ENCODE measurements at places on chromosomes 2 and 18.

- no peak for DNase-seq
Observed at GRCh38 chr2:196370381-196370780, 199.0 kb upstream of the STK17B start.

- no peak for DNase-seq
Observed at GRCh38 chr18:70004696-70005095, 57.0 kb upstream of the CD226 start.

- no peak for DNase-seq
Observed at GRCh38 chr2:29175338-29175737, 60.1 kb downstream of the CLIP4 start.

- no peak for DNase-seq
Observed at GRCh38 chr2:71829008-71829407, 318.7 kb downstream of the CYP26B1 start.

GRCh38 chr2:113085542-113085941, 17.8 kb downstream of the IL1F10 start:
- DNase-seq, result no peak

GRCh38 chr2:12300019-12300602, 416.6 kb upstream of the TRIB2 start:
- DNase-seq, result no peak

GRCh38 chr2:23121968-23122648, 262.9 kb upstream of the KLHL29 start:
- DNase-seq, result no peak

DNA sequence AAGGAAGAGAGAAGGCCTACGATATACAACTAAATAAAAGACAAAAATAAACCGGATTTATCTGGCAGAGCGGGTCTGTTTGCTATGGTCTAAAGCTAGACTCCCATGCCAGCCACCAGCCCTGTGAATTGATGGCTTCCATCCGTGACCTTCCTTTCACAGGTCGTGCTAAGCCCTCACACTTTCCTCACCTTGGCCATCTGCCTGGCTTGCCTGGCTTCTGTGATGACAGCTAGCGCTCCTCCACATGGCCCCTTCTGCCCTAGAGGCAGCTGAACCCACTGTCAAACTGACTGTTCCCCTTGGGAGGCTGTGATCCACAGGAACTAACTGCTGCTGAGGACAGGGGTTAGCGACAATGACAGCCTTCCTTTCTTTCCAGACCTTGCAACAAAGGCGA, 32.5 kb downstream of the GAREM1 start:
- DNase-seq, result no peak

DNA sequence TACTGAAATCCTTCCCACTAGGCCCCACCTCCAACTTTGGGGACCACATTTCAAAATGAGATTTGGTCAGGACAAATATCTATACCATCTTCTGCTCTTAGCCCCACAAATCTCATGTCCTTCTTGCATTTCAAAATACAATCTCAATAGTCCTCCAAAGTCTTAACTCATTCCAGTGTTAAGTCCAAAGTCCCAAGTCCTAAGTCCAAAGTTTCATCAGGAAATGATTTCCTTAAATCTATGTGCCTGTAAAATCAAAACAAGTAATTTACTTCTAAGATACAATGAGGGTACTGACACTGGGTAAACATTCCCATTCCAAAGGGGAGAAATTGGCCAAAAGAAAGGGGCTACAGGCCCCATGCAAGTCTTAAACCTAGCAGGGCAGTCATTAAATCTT, 40.5 kb upstream of the TNP1 start:
- no peak for DNase-seq

GRCh38 chr18:36811955-36812354, 16.8 kb downstream of the TPGS2 start:
- DNase-seq, result no peak

- DNase-seq, result no peak
Observed at GRCh38 chr18:70663141-70663540, 374.3 kb downstream of the SOCS6 start.

DNA sequence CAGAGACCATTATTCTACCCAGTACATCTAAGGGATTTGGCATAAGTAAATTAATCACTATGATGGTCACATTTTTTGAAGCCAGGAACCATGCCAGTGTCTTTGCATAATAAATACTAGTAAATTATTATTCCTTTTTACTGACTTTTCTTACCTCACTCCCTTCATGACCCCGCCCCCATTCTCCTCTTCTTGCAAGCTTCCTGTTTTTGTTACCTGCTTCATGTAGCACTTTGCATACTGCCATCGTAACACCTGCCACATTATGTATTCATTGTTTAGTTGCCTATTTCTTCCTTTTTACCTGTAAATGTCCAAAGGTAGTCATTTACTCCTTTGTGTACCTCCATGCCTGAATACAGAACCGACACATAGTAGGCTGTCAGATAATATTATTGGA, 309.5 kb downstream of the KIAA1328 start:
- no peak for DNase-seq

DNA sequence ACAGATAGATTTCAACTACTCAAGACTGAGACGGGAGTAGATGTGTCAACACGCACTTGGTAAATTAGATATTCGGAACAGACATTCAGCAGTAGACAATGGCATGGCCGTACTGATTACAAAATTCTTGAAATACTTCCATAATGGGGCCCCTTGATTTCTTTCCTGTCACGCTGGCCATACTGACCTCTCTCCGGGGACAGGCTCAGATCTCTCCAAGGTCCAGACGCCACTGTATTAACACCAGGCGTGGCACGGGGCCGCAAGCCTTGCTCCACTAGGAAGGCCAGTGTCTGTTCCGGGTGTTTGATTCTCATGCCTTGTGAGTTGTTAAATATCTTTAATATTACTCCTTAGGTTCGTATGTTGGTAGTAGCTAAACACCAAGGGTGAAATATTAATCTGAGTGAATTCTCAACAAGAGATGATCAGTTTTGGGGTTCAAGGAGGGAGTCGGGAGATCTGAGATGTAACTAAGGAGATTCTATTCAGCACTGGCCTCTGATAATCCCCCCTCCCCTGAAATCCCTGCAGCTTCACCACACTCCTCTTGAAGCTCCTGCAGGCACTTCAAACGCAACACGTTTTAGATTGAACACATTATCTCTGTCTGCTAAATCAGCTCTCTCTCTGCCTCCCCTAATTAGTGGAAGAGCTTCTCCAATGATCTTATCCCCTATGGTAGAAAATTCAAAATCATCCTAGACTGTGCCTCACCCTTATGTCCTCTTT, 2.2 kb upstream of the EHD3 start:
- no peak for DNase-seq

DNA sequence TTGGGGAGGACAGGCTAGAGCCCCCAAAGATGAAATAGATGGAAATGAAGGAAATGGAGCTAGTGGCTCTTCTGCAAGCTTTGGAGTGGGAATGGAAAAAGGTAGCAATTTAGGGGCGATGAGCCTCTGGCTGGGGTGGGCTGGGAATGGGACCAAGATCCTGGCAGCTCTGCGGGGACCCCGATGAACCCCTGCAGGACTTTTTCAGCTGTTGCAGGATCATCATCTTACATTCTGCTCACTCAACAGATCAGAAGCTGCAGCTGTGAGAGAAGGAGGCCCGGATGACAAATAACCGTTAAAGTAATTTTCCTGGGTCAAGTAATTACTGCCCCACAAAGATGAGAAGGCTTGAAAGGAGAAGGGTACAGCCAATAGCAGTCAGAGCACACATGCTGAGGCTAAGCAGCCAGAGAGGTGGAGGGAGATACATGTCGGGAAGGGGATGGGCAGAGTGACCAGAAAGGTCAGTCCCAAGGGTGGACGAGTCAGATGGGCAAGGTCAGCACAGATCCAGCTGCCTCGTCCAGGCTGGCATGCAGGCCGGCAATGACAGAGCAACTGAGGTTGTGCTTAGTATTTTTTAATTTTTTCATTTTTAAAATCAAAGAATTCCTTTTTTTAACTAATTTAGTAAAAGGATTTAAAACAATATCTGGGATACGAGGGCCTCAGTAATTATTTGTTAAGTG, 245.0 kb upstream of the RAB6C start:
- DNase-seq, result no peak

- DNase-seq, result no peak
Observed at GRCh38 chr2:215848698-215849097, 164.7 kb downstream of the MREG start.

DNA sequence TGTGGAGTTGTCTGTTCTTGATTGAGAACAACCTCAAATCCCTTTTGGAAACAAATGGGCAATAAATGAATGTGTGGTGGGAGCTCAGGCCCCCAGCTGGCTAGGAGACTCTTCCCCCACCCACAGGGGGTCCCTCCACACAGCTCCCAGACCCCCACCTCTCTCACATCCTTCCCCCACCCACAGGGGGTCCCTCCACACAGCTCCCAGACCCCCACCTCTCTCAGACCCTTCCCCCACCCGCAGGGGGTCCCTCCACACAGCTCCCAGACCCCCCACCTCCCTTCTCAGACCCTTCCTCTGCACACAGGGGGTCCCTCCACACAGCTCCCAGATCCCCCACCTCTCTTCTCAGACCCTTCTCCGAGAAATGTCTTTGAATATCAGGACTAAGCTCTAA, 79.0 kb upstream of the CTDP1 start:
- DNase-seq, result no peak

- DNase-seq, result no peak
Observed at GRCh38 chr2:35220461-35220860, 1135.1 kb upstream of the CRIM1 start.

GRCh38 chr18:49490246-49490762, 3.3 kb upstream of the C18orf32 start:
- no peak for DNase-seq

DNA sequence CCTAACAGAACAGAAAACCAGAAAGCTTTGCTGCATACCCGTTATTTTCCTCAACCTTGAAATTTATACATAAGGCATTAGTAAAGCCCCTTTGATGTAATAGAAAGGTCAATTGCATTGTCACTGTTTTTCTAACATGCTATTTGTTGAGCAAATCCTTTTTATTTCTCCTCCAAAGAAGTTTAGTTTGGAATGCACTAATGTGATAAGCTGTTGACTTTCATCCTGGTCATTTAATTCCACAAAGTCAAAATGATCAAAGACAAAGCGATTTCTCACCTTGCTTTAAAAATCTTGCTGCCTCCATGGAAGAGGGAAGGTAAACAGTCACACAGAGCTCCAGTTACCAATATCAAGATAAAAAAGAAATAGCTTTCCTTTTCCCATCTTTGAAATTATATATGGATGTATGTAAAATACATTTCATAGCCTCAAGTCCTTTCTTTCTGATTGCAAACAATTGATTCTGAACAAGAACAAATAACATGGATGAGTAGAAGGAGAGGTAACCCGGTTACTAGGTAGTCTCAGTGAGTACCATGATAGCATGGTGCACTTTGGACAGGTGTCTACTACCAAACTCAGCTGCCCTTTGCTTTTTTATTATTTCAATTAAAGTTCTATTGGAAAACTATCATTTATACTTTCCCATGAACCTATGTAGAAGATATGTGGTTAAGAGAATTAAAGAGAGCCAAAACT, 452.7 kb downstream of the STK39 start:
- DNase-seq, result no peak

GRCh38 chr2:117961201-117961600, 52.7 kb downstream of the CCDC93 start:
- DNase-seq, result no peak

DNA sequence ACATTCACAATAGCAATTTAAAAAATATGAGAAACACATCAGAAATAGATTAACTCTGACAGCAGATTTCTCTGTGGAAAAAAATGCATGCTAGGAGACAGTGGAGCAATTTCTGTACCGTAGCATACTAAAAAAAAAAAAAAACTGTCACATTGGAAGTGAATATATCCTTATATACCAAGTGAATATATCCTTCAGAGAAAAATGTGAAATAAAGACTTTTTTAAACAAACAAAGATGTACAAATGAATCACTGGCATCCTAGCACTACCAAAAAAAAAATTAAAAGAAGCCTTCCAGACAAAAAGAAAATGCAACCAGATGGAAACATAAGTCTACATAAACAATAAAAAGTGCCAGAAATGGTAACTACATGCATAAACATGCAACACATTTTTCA, 169.4 kb downstream of the NBAS start:
- no peak for DNase-seq

DNA sequence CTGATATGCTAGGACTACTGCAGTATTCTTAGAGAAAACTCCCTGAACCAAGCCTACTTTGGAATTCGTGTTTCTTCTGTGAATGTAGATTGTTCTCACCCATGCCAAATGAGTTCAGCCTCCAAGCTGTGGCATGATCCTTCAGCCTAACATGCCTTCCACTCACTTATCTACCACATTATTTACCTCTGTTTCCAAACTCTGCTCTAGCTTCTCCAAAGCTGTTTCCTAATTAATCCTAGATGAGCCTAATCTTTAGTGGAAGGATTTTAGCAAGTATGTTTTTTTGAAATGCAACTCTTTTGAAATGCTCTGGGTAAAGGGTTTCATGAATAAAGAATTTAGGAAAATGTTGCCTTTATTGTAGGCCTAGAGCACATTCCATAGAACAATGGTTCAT, 152.9 kb upstream of the MMADHC start:
- DNase-seq, result no peak

DNA sequence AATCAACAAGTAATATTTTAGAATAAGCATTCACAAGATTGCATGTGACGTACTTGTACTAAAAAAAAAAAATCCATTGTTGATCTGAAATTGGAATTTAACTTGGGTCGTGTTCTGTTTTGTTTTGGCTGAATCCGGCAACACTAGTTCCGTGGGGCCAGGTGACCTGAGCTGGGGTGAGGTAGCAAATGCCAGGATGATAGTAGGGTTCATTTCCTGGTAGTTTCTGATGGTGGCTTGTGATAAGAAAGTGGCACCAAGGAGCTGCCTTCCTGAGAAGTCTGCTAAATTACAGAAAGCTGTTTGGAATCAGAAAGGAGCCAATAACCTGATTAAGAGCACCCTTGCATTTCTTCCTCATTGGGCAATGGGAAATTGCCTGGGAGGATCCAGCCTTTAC, 126.4 kb upstream of the DLX2 start:
- DNase-seq, result no peak

DNA sequence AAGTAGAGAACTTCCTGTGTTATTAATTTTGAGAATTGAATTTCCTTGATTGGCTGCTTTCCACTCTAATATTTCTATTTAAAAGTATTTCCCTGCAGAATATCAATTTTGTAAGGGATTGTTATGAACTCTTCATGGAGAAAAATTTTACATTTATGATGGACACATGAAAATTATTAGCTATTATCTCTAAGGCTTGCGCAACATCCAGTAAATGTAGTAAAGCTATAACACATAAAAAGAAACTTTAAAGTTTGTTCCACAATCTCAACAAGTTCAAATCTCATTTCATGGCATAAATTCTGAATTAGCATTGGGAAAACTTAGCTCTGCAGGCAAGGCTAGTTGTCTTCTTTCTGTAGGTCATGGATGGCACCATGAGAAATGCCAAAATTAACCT, 4.2 kb upstream of the EML4 start:
- DNase-seq, result no peak

Measured in endothelial cell (in vitro differentiated cells).